ENCODE measurements at places on chromosomes 1 and 21.

DNA sequence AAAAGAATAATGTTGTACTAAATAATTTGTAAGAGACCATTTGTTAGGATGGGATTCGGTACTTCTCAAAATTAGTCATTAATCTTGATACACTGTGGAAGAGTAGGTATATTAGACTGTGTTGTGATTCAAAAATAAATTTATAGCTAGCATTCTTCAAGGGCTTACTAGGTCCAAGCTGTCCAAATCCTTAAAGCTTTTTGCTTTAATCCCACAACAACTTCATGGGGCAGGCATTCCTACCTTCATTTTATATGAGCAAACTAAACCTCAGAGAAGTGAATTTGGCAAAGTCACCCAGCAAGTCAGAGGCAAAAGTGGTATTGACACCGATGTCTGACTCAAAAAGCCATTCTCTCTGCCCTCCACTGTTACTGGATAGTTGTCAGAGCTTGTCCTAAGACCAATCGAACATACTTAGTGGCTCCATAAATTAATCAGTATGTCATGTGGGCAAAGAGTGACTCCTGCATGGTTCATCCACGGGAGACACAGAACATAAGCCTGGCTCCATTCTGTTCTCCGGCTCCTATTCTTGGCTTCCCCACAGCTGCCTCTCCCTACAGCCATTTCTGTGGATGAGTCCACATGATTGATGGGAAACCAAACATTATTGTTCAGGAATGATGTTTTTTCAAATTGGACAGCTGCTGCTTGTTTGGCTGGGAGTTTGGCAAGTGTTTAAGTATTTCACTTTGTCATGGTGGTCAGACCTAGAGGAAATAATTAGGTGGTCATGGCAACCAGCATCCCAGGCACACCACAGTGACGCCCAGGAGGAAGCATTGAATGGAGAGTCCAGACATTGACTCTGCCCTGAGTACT, 133.4 kb upstream of the FGGY start:
- no peak for DNase-seq

DNA sequence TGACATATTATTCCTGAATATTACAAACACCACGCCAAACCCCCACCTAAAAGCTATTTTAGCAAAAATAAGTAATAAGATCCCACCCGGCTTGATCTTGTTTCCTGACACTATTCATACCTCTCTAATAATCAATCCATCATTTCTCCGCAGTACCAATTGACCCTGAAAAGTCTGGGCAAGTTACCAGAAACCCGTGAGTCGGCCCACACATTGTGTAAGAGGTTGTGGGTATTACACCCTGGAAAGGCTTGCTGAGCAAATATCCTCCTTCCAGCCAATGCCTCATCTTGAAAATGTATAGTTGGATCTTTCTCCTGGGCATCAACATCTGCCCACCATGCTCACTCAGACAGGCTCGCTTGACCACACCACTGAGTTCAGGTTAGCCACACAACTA, 451.0 kb downstream of the TTLL7 start:
- no peak for DNase-seq

DNA sequence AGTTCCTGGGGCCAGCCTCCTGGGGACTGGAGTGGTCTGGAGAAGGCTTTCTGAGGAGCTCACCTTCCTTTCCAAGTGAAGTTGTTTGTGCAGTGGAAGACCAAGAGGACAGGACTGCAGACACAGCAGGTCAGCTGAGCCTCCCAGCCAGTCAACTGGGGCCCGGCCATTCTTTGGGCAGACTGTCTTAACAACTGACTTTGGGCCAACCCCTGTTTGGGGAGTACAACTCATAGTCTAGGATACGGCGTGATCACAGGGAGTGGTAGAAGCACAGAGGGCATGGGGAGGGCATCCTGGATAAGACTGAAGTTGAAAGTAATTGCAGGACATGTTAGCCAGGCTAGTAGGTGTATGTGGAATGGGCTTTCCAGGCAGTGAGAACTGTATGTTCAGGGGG, 50.3 kb downstream of the PGM1 start:
- DNase-seq, result no peak

DNA sequence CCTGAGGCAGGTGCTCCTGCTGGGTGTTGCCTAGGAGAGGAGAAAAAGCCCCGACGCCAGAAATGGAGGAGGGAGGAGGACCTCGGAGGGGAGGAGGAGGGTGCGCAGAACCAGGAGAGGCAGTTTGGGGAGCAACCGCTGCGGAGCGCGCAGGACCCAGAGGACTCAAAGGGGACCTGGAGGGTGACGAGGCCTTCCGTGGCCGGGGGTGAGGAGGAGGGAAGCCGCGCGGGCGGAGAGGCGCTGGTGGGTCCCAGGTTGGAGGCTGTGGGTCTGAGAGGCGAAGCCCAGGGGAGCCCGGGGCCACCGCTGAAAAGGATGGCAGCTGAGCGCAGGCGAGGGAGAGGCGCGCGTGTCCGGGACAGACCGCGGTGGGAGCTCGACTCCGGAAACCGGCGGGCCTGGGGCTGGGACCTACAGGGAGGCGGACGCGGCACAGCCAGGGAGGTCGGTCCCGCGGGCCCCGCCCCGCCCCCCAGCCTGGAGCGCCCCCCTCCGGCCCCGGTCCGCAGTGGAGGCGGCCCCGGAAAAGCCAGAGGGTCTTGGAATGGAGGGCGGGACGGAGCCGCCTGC, 15.1 kb downstream of the RNF223 start:
- DNase-seq, result peak; percentile 64

DNA sequence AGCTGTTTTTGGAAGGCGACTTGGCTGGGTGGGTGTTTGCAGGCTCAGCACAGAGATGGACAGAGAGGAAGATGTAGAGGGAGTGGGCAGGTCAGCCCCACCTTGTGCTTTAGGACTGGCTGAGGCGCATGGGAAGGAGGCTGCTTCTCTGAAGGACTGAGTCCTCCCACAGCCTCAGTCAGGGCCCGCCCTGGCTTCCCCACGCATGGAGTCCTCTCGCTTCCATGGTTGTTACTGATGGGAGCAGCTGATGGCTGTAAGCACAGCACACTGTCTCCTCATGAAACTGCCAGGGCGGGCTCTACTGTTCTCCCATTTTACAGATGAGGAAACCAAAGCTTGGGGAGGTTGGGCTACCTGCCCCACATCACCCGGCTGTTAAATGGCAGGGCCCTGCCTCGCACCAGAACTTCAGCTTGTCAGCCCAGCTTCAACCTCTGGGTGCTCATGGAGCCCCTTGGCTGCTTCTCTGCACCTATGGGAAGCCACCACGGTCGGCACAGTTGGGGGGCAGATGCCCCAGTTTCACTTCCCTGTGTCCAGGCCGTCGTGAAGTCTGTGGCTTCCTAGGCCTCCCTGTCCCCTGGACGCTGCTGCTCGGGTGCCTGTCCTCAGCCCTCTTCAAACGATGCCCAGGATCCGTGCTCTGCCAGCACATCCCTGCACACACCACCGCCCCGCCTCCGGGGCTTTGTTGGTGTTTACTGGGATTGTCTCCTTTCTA, 2.4 kb downstream of the TMEM201 start:
- no peak for DNase-seq

DNA sequence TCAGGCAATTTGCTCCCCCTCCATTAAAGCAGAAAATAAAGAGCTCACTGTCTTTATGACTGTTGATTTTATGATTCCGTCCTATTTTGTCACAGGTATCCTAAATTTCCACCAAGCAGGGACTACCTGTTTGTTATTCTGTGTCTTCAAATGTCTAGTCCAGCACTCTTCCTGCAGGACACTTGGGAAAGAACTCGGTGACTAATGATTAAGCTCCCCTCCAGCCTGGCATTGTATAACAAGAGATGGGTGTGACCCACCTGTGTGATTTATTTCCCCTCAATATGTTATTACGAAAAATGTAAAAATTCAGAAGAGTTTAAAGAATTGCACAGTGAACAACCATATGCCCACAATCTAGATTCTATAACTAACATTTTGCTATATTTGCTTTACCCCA, 42.9 kb upstream of the LRRN2 start:
- no peak for DNase-seq

DNA sequence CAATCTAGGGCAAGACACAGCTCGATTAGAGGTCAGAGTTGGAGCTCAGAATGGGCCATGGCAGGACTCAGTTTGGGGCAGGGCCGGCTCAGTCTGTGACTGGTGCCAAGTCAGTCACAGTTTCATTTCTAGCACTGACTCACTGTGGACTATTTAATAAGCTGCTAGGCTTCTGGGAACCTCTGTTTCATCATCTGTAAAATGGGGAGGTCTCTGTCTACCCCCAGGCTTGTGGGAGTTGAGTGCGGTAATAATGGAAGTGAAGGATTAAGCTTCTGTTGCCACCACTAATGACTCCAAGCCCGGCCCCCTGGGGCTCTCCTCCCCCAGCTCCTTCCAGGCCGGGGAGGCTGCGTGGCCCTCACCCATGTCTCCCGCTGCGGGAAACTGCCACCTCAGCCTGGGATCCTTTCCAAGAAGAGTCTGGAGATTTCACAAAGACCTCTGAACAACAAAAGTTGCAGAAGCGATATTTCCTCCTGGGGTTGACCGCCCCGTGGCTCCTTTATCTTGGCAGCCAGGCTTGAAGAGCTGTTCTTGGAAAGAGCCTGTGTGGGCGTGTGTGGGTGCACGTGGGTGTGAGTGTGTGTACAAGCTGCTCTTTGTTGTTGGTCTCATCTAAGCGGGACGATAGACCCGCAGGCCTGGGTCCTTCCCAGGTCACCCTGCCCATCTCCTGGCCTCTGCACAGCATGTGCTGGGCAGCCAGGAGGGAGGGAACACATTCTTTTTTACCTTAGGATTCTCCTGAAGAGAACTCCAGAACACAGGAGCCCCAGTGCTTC, 29.1 kb downstream of the KNCN start:
- no peak for DNase-seq

DNA sequence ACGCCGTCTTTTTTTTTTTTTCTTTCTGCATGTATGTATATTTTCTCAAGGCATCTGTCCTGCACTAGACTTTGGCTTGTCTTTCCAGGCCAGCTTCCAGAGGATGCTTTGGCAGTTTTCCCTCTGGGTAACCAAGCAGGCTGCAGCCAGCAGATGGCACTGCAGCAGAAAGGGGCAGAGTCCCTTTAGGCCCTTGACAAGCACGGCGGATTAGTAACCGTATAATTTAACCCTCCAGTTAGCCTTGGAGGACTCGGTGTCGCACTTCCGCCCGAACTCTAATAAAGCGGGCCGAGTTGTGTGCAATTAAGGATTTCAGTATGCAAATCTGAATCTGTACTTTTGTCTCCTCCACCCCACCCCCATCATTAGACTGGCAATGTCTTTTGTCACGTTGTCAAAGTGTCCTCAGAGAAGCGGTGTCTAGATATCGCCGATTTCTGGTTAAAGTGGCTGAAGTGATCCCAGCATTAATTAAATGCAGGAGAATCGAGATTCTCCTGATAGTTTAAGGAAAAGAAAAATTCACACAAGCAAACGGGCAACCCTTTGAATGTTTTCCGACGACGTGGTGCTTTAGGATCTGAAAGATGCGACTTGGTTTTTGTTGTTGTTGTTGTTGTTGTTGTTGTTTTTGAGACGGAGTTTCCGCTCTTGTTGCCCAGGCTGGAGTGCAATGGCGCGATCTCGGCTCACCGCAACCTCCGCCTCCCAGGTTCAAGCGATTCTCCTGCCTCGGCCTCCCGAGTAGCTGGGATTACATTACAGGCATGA, 1.1 kb upstream of the TMEM167B start:
- no peak for DNase-seq

- no peak for DNase-seq
These were observed at the start of gene S100B for GRCh38 chr21:46604975-46605766. TSS of gene S100B (minus strand) at chr21:46605082. CDS start at chr21:46602415, 2,667 bp downstream.

GRCh38 chr21:38097789-38098188, 159.0 kb upstream of the KCNJ15 start:
- no peak for DNase-seq

DNA sequence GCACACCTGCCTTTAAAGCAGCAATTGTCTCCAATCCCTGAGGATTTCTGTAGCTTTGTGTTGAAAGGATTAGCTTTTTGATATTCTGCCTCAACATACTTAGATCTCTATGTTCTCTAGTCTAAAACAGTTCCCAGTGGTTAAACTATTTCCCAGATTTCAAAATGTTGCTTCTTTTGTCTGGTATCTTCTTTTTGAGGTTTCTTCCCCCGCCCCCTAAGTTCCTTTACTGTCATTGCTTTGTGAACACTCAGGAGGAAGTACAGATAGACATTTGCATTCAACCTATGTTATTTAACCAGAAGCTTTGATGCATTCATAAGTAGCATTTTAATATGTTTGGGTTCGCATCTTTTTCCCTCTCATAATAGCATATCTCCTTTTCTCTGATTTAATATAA, 33.5 kb downstream of the CYYR1 start:
- DNase-seq, result no peak

DNA sequence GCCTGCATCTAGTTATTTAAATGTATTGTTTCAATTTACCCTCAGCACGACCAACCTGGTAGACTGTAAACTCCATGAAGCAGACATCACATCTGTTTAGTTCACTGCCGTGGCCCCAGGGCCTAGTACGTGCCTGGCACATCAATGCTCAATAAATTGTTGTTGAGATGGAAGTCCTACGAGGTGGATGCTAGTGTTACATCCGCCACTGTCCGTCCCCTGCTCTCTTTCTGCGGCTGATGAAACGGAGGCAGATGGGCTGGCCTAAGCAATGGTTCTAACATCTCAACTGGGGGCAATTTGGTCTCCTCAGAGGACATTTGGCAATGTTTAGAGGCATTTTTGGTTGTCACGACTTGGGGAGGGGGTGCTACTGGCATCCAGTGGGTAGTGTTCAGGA, 121.4 kb upstream of the IGSF21 start:
- no peak for DNase-seq

DNA sequence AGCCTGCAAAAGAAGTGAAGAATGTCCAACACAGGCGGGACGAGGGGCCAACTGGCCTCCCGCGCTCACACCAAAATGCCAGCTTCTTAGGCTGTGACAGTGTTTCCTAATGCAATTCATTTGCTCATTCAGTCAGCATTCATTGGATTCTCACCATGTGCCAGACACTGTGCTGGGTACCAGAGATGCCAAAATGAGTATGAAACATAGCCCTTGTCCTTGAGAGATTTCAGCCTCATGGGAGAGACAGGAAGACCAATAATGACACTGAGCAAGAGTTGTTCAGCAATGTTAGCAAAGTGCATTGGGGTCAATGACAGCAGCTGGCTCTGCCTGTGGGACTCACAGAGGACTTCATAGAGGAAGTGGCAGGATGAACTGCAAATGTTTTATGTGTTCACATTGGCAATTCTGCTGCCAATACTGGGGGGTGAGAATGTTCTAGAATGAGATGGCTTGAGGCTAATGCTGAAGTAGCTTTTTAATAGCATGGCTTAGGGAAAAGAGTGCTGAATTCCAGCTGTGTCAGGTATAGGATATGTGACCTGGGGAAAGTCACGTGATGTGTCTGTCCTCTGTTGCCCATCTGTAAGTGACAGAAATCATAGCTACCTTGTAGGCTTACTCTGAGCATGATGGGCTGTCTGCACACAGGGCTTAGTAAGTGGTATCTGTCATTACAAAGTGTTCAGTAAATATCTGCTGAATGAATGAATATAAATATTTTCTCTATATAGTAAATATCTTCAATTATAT, 58.3 kb upstream of the KIF26B start:
- no peak for DNase-seq
